Psoas muscle (tissue), 8 donors: ENCODE measurements at places on chromosomes 7 and 10. TPM values are rescaled to one million over a fixed set of nuclear protein-coding genes. Genes with fewer than 3 reads are reported as not detected.

ANKRD16 gene
- 4.0 TPM for polyA plus RNA-seq

GRCh38 chr7:98617051-98617959 is at the start of gene NPTX2:
NPTX2 (plus strand) TSS chr7:98617285; CDS start chr7:98617462, 177 bp downstream.
- DNase-seq, result peak; percentile 57

GRCh38 chr10:110865186-110865808 is 6.4 kb upstream of the PDCD4 start:
- no peak for DNase-seq

- no peak for DNase-seq
Measured at GRCh38 chr7:18429547-18429946, 66.0 kb upstream of the HDAC9 start.

GRCh38 chr7:157273208-157274093 is 63.4 kb upstream of the DNAJB6 start:
- DNase-seq, result peak; percentile 84

DNA sequence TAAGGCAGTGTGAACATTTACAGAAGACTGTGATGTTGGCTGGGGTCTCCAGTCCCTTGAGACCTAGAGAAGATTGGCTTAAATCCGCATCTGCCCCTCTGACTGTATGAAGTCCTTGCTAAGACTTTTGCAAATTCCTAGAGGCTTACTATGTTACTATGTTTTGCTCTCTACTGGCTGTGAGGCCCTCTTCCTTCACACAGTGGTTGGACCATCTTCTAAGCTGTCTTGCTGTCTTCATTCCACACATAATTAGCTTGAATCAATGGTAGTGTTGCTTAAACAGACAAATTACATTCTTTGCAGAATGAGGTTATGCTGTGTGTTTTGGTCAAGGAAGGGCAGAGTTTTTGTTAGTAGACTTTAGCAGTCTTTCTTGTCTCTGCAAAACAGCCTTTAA is 658.0 kb downstream of the TYW1 start:
- DNase-seq, result no peak

GRCh38 chr10:80203835-80204676 is 1.3 kb downstream of the ANXA11 start:
- DNase-seq, result peak; percentile 27

GRCh38 chr10:47061776-47062175 is 150.5 kb downstream of the PTPN20 start:
- no peak for DNase-seq

GJC3 gene
- polyA plus RNA-seq, result 0.08 TPM

SHH gene
- not detected for polyA plus RNA-seq

ERCC6 gene
- 2.7 TPM for polyA plus RNA-seq

DNA sequence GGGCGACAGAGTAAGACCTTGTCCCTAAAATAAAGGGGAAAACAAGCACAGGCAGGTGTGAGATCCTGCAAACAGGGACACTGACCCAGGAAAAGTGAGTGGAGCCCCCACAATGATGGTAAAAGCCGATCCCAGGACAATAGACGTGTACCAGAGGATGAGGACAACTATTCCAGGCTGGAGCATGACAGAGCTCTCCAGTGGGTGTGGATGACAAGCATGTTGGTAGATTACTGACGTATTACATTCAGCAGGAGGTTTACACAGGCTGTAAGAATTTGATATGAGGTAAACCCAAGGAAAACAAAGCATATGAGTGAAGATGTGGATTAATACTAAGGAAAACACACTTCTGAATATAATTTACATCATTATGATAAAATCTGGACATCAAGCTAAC is 27.8 kb upstream of the SMURF1 start:
- DNase-seq, result no peak

NEUROD6 gene
- polyA plus RNA-seq, result 0.05 TPM

- no peak for DNase-seq
Measured at GRCh38 chr7:29893351-29893965, 87.2 kb downstream of the WIPF3 start.

ICA1 gene
- 2.0 TPM for polyA plus RNA-seq

CPXM2 gene
- 1.4 TPM for polyA plus RNA-seq

HHEX gene
- 2.0 TPM for polyA plus RNA-seq

DNA sequence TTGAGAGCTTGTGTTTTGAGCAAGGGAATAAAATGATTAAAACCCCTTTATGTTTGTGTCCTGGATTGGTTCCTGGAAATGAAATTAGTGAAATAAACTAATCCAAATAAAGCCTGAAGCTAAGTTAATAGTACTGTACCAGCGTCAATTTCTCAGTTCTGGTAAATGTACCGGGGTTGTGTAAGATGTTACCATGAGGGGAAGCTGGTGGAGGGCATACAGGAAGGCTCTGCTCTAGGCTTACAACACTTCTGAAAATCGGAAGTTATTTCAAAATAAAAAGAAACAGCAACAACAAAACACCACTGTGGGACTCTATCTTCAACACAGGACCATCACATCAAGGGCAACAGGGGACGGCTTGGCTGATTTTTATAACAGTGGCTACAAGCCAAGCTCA is 257.0 kb downstream of the CREB5 start:
- no peak for DNase-seq

DNA sequence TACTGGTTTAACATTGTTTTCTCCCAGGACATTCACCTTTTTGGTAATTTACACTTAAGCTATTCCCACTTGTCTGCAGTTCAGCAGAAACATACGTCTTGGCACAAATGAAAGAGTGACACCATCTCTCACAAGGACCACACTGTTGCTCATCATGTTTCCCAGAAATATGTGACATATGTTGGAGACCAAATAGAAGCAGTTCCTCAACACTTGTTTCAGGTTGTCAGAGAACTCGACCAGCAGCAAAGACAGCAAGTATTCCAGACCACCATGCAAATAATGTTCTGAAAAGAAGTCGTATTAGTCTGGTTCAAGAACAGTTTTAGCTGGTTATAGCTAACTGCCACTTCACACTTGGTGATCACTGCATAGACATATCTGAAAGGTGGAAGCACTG is 81.3 kb upstream of the KLF6 start:
- DNase-seq, result no peak

GRCh38 chr7:105831824-105832535 is 44.4 kb downstream of the ATXN7L1 start:
- no peak for DNase-seq

DNA sequence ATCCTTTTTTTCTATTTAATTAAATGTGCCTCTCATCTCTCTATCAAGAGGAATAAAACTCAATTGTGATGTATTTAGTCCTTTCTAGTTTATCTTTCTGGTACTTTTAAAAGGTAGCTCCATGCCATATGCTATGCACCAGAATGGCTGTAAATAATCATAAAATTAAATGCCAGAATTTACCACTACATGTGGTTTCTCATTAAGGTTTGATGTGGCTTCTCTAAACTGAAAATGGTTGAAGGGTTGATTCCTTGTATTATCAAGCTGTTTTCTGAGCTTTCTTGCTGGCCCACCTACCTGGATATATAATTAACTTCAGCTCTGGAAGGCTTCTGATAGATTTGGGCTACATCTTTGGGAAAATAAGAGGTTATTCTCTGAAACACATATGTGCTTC is 171.9 kb upstream of the RHOBTB1 start:
- no peak for DNase-seq

DNA sequence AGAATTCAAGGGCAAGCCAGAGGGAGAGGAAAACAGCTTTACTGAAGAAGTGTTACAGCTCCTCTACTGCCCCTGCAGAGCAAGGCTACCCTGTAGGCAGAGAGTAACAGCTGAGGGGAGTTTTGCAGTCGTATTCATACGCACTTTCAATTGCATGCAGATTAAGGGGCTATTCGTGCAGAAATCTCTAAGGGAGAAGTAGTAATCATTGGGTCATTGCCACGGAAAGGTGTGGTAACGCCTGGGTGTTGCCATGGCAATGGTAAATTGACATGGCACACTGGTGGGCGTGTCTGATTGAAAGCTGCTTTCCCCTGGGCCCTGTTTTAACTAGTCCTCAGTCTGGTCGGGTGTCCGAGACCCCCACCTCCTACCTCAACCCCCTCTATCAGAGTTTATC is 227.2 kb downstream of the NSUN6 start:
- DNase-seq, result no peak

DNA sequence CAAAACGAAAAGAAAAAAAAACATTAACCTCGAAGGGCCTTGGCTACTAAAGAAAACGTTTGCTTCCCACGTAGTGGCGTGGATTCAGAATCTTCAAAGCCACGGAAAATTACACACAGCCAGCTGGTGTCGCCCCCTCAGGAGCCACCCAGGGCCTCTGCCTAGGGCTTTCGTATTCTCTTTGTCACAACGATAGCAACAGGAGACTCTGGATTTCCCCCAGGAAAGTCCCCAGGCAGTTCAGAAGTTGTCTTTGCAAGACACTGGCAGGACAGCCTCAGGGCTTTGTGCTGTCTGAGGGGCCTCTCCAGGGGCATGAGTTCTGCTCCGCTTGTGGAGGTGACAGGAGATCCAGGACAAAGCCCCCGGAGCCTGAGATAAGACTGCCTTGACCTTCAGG is 150.2 kb upstream of the INSYN2A start:
- no peak for DNase-seq

- no peak for DNase-seq
Measured at GRCh38 chr10:119105155-119105554, 1.2 kb downstream of the DENND10 start.

DNA sequence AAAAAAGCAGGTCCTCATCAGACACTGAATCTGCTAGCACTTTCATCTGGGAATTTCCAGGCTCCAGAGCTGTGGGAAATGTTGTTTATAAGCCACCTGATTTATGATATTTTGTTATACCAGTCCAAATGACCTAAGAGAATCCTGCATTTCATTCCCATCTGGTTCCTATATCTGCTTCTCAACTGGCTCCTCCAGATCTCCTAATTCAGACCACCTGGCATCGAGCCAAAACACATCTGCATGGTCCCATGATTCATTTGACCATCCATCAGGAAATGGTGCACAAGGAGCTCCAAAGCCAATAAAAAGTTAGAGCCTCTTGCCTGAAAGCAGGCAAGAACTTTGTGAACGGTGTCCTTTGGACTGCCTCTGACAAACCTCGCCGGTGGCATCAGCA is 108.9 kb downstream of the IPMK start:
- DNase-seq, result no peak

TMEM273 gene
- polyA plus RNA-seq, result 9.1 TPM

CCDC172 gene
- not detected for polyA plus RNA-seq

GRCh38 chr7:105826143-105826542 is 50.3 kb downstream of the ATXN7L1 start:
- DNase-seq, result no peak

TSPAN15 gene
- polyA plus RNA-seq, result 11.6 TPM

- no peak for DNase-seq
Measured at GRCh38 chr10:130017631-130018022, 53.6 kb upstream of the EBF3 start.

SEPTIN7 gene
- 120 TPM for polyA plus RNA-seq

- no peak for DNase-seq
Measured at GRCh38 chr10:119480667-119481066, 61.9 kb downstream of the RGS10 start.

C10orf62 gene
- 0.12 TPM for polyA plus RNA-seq

DNA sequence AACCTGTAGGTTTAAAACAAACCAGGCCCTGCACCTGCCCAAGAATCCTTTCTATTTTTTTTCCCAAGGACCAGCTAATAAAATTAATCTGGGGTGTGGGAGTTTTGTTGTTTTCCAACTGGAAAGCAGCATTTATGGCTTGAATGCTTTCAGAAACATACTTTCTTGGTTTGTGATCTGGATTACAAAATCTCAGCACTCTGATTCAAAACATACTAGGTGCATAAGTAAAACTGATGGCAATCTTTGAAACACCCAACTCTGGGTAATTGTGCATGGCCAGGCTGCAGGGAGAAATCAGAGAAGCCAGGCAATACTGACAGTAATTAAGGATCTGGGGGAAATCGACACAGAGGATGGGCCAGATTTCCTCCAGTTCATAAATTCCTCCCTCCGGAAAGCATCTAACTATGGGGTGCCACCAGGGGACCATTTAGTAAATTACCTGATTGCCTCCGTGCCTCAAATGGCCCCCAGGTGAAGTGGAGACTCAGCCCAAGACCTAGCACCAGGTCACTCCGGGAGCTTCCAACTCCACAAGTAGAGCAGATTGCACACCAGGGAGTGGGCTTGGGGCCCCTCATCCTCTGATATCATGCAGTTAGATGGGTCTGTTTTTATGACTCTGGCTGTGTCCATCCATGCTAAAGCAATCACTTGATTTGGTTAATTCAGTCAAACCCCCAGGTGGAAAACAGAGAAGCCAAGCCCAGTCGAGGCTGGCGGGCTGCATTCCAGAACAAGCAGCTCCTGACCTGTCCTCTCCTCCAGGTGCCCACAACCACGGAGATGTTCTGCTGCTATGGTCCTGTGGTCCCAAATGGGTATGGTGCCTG is 15.2 kb upstream of the C10orf53 start:
- no peak for DNase-seq

DNA sequence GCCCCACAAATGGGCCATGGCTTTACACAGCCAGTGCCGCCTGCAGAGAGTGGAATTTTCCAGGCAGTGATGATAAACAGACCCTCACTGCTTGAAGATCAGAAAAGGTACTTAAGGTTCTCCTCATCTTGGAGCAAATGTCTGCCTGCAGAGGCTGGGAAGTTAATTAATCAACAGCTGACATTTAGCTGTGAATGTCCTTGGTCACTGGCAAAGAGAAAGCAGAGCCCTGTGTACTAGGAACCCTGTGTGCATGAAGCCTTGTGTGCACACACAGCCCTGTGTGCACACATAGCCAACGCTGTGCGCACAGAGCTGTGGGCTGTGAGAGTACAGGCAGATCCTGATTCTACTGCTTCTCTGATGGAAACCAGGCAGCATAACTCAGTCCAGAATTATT is 291.6 kb upstream of the MKI67 start:
- DNase-seq, result no peak

DNA sequence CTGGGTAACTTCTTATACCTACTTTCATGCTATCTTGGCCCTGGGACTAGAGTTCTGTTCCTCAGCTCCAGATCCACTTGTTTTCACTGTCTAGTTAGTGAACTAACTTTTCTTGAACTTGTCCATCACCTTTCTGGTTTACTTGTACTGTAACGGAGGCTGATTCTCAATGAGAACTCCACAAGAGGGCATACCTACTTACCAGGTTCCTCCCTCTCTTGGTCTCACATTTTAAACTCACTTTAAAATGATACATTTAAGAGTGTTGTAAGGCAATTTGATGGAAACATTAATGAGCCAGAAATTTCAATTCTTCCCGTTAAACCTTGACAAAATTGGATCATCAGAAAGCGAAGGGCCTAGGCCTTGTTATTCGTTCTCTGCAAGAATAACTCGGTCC is 111.6 kb downstream of the MAGI2 start:
- DNase-seq, result no peak

DNA sequence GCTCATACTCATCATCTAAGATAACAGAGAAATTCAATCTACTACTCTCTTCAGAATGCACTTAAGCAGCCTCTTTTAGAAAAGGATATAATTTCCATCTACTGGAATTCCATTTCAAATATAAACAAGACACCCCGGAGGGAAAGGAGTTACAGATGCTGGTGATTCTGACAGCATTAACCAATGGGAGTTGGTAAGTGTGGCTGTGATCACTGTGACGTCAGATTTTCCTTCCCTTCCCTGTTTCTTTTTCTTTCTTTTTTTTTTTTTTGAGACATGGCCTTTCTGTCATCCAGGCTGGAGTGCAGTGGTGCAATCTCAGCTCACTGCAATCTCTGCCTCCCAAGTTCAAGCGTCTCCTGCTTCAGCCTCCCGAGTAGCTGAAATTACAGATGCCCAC is 106.6 kb downstream of the ACTR3B start:
- no peak for DNase-seq
